ENCODE measurements at places on chromosomes 12 and 14.

- DNase-seq: no peak
These were observed 15.3 kb downstream of the NYNRIN start for GRCh38 chr14:24414077-24414476.

- no peak for DNase-seq
These were observed 54.6 kb downstream of the ARF6 start for GRCh38 chr14:49947506-49947905.

- DNase-seq: no peak
These were observed 187.3 kb downstream of the IPO8 start for GRCh38 chr12:30508205-30508967.

- DNase-seq: no peak
These were observed 192.2 kb downstream of the SYT1 start for GRCh38 chr12:79056775-79057174.

- no peak for DNase-seq
These were observed 4.9 kb downstream of the HRK start for GRCh38 chr12:116876151-116876869.

GRCh38 chr12:47783024-47783755 lies 10.2 kb downstream of the SLC48A1 start:
- DNase-seq: no peak

DNA sequence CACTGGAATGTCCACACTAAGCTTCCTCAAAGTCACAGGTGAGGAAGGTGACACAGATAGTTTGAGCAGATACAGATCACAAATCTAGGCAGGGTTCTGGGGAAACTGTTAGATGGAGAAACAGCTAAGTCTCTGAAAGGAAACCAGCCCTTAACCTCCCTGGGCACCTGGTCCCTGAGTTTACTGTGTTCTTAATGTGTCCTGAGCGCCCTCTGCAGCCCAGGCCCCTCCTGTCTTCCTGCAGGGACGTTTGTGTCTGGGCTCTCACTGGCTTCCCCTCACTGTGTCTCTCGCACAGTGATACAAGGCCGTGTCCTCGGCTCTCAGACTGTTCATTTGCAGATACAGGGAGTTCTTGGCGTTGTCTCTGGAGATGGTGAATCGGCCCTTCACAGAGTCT lies 684.3 kb downstream of the TMEM121 start:
- DNase-seq: no peak

DNA sequence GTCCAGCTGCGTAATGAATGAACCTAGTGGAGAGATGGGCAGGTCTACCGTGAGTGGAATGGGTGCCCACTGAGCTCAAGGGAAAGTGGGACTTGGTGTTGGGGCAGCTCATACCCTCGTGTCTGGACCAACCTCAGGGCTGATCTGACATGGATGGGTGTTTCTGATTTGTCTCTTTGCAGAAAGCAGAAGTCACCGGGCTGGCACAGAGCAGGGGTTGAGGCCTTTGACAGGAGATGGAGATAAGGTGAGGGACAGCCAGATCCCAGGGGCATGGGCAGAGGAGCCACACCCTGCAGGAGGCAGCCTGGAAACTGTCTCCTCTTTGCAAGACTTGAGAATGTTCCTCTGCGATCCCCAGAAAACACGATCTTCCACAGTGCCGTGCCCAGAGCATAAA lies 20.9 kb upstream of the PPP1CC start:
- no peak for DNase-seq

GRCh38 chr14:57835766-57836165 lies 30.1 kb downstream of the SLC35F4 start:
- DNase-seq: no peak

DNA sequence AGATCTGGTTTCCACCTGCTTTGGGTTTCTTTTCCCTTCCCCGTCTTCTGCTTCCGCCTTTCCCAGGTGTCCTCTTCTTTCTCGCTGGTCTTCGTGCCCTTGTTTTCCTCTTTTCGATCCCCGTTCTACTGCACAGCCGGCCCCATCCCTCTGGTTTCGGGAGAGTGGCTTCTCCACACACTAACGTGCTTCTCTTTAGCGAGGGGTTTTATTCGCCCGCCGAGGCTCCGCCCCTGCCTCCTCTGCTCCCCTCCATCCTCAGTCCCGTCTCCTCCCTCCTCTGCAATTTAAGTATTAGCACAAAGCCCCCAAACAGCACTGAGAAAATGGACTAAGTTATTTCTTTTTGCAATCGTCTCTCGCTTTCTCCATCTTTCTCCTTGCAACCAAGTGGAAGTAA lies at the start of gene SLC7A8:
TSS of gene SLC7A8 (minus strand) at position 182 of the 400 bp plus-strand sequence. CDS start 746 bp downstream, outside the sequence.
- DNase-seq: peak; percentile 14

DNA sequence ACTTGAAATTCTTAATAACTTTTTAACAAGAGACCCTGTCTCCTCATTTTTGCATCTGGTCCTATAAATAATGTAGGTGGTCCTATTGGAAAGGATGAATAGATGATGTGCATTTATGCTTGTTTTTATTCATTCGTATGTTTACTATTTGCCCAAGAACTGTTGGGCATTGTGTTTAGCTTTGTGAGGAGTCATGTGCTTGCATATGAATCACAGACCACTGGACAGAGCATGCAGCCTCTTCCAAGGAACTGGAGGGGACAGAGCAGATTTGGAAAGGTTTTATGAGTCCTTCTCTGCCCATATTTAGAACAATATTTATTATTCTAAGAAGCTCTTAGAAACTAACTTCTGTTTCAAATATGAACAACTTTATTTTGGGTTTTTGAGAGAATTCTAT lies 414.0 kb downstream of the SOX5 start:
- DNase-seq: no peak

- no peak for DNase-seq
These were observed 13.1 kb upstream of the LRTM2 start for GRCh38 chr12:1807087-1807860.

GRCh38 chr12:106031761-106032622 lies 106.8 kb downstream of the NUAK1 start:
- no peak for DNase-seq

DNA sequence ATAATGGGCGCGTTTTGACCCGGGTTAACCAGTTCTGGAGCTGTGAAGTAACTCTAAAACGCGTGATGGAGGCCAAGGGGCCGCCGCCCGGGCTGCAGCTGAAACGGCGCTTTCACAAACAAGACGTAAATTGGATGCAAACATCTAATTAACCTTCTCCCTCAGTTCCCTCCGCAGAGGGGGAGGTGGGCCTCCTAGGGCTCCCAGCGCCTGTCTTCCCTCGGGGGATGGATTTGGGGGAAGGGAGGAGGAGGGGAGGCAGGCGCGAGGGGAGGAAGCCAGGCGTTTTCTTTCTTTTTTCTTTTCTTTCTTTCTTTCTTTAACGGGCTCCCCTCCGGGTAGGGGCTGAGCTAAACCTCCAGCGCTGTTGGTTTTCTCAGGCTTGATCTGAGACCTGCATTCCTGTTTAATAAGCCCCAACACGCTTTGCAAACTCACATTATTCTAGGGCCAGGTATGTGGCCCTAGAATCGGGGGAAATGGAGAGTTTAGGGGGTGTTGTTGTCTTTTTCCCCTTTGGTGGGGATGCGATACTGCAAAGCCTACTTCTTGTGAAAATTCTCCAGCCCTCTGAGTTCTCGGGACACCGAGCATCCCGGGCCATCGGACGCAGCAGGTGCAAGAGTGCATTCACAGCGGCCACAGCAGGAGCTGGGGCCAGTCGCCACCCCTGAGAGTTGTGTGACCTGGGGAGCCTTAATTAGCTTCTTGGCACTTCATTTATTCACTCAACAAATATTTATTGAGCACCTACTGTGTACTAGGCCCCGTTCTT lies 43.6 kb upstream of the LHX5 start:
- DNase-seq: no peak
